ENCODE measurements at places on chromosomes 12 and 14. TPM values are rescaled to one million over a fixed set of nuclear protein-coding genes. Genes with fewer than 3 reads are reported as not detected.

DNA sequence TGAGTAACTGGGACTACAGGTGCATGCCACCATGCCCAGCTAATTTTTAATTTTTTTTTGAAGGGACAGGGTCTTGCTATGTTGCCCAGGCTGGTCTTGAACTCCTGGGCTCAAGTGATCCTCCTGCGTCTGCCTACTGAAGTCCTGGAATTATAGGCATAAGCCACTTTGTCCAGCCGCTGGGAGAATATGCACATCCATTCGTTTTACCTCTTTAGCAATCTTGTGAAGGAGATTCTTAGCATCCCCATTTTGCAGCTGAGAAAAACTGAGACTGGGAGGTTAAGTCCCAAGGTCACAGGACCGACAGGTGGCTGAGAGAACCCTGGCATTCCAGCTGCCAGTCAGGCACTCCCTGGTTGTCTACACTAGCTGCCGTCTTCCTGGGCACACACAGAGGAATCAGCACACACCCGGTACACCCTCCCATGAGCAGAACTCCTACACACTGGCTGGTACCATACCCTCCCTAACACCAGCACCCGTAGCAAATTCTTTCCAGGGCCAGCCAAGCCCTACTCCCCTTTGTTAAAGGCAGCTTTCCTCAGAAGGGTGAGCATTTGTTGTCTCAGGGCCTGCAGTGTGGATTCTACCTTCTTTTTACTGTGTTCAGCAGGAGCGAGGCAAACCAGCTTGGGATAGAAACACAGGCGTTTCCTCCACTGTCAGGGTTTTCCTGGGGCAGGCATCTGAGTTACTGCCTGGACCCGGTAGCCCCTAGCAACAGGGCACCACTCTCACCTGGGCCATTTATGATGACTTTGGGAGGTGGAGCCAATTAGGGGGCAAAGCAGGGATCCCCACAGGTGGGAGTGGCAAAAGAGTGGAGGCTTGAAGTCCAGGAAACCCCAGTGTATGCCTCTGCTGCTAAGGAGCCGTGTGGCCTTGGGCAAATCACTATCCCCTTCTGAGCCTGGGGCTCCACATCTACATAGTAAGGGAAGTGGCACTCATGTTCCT, 70.2 kb downstream of the IRF2BPL start:
- no peaks in the 10 kb centered on the region for H3K27me3 ChIP-seq
- H3K4me3 ChIP-seq: no peak overlapping the region
- H3K36me3 ChIP-seq: no peaks in the 10 kb centered on the region
- DNase-seq: no peak

DNA sequence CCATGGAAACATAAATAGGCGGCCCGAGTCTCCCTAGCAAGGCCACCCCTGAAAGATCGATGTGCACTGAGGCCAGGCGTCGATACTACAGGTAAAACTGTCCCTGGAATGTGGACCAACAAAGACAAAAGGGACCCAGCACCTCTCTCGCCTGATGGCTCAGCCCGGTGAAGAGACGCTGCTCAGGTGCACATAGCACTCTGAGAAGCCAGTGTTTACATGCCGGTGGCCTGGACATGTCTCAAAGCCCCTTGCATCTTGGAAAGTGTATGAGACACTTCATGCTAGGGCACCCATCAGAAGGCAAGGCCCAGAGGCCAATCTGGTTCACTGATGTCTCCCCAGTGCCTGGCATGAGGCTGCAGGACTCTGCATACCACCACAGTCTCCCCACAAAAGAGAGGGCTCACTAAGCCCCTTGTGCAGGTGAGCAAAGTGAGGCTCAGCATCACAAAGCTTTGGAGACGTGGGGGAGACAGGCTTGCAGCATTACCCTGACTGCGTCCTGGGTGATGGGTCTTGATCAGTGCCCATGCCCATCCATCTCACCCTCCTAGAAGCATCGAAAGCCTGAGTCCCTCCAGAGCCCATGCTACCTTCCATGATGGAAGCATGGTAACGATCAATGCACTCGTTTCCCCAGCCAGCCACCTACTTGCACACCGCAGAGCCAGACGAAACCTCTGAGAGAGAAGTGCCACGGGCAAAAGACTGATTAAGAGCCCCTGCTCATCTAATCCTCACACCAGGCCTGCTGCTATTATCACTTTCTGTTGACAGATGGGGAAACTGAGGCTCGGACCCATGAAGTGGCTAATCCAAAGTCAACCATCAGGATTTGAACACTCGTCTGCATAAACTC, 16.1 kb downstream of the BCL11B start:
- DNase-seq: no peak
- H3K4me1 ChIP-seq: no peaks in the 10 kb centered on the region
- H3K27me3 ChIP-seq: no peaks in the 10 kb centered on the region
- H3K36me3 ChIP-seq: no peaks in the 10 kb centered on the region
- H3K27ac ChIP-seq: no peak overlapping the region
- no peak overlapping the region for H3K4me3 ChIP-seq

Gene ADCY4
- total RNA-seq: 25.5 TPM

Gene OR6C2
- total RNA-seq: not detected

Gene TUNAR
- not detected for total RNA-seq

All from right atrium auricular region (tissue), 2 donors.